ENCODE measurements at places on chromosomes 7 and 10. TPM values are rescaled to one million over a fixed set of nuclear protein-coding genes. Genes with fewer than 3 reads are reported as not detected.

GRCh38 chr10:114239994-114240345 lies 916 bp downstream of the VWA2 start:
- no peak overlapping the region for H3K27ac ChIP-seq
- no peak overlapping the region for H3K4me3 ChIP-seq
- no peaks in the 10 kb centered on the region for H3K36me3 ChIP-seq
- DNase-seq, result no peak
- H3K27me3 ChIP-seq, result peaks cover 31% of the 10 kb centered on the region

GRCh38 chr10:18085855-18086254 lies 54.4 kb upstream of the CACNB2 start:
- no peak overlapping the region for H3K4me3 ChIP-seq
- no peaks in the 10 kb centered on the region for H3K27me3 ChIP-seq
- no peaks in the 10 kb centered on the region for H3K36me3 ChIP-seq
- H3K27ac ChIP-seq, result no peak overlapping the region
- no peak for DNase-seq
- H3K4me1 ChIP-seq, result no peaks in the 10 kb centered on the region

The PRTFDC1 gene
- 7.5 TPM for total RNA-seq

- H3K27ac ChIP-seq, result no peak overlapping the region
- peaks cover 75% of the 10 kb centered on the region for H3K4me1 ChIP-seq
- DNase-seq, result no peak
Measured at GRCh38 chr10:103616705-103617601, 123.4 kb downstream of the NEURL1 start.

DNA sequence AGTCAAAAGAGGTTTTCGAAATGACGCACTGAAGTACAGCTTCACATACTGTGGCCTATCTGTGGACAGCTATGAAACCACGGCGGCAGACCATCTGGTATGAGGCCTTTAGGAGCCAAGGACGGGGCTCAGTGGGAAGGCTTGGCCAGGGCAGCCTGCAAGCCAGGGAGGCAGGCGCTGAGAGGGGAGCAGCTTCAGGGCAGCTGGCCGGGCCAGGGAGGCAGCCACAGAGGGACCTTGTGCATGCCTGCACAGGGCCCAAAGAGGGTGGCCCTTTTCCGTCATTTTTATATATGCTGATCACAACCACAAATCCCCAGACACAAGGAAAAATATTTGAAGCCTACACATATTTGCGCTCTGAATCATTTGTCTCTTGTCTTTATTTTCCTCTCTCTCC lies 13.5 kb downstream of the CALD1 start:
- DNase-seq, result no peak
- H3K27ac ChIP-seq, result no peak overlapping the region
- peaks cover 2% of the 10 kb centered on the region for H3K27me3 ChIP-seq
- H3K4me3 ChIP-seq, result no peak overlapping the region
- H3K36me3 ChIP-seq, result no peaks in the 10 kb centered on the region

GRCh38 chr7:148567524-148567923 lies 23.0 kb upstream of the C7orf33 start:
- no peak overlapping the region for H3K27ac ChIP-seq
- no peaks in the 10 kb centered on the region for H3K27me3 ChIP-seq
- H3K4me3 ChIP-seq, result no peak overlapping the region
- no peaks in the 10 kb centered on the region for H3K4me1 ChIP-seq
- DNase-seq, result no peak

- peaks cover 4% of the 10 kb centered on the region for H3K27me3 ChIP-seq
- no peaks in the 10 kb centered on the region for H3K36me3 ChIP-seq
- no peak for DNase-seq
- no peak overlapping the region for H3K4me3 ChIP-seq
- H3K27ac ChIP-seq, result no peak overlapping the region
- no peaks in the 10 kb centered on the region for H3K4me1 ChIP-seq
Measured at GRCh38 chr10:43938810-43939209, 290.1 kb upstream of the ZNF32 start.

GRCh38 chr10:76341740-76342139 lies 910.3 kb downstream of the LRMDA start:
- DNase-seq, result no peak
- no peak overlapping the region for H3K27ac ChIP-seq
- no peaks in the 10 kb centered on the region for H3K4me1 ChIP-seq
- no peaks in the 10 kb centered on the region for H3K27me3 ChIP-seq
- H3K4me3 ChIP-seq, result no peak overlapping the region

DNA sequence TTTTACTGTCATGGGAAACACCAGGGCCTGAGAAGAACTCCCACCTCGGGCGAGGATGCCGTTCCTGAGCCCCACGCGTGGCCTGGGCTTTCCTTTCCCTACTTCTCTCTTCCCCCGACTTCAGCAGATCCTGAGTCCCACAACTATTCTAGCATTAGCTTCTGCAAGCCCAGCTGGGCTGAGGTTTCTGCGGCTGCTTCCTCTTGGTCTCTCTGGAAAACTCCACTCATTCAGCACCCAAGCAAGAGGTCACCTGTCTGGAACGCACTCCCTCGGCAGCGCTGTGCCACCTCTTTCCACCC lies 761 bp upstream of the DOCK1 start:
- H3K27ac ChIP-seq, result no peak overlapping the region
- H3K36me3 ChIP-seq, result no peaks in the 10 kb centered on the region
- no peaks in the 10 kb centered on the region for H3K27me3 ChIP-seq
- H3K4me3 ChIP-seq, result no peak overlapping the region

The FLNC gene
- 148 TPM for total RNA-seq

DNA sequence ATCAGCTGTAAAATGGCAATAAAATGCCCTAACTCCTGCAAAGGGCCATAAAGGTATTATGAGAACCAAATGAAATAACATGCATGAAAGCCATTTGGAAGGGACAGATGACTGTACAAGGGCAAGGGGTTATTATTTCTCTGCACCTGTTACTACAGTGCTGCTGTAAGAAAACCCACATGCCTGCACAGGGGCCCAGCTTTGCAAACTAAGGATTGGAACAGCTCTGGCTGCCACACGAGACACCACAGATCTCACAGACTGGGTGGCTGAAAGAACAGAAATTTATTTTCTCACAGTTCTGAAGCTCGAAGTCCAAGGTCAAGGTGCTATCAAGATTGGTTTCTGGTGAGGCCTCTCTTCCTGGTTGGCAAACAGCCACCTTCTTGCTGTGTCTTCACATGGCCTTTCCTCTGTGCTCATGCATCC lies 409.0 kb upstream of the NRP1 start:
- no peak overlapping the region for H3K27ac ChIP-seq
- no peaks in the 10 kb centered on the region for H3K27me3 ChIP-seq
- H3K4me1 ChIP-seq, result no peaks in the 10 kb centered on the region
- no peaks in the 10 kb centered on the region for H3K36me3 ChIP-seq

The IDI2 gene
- total RNA-seq, result not detected

DNA sequence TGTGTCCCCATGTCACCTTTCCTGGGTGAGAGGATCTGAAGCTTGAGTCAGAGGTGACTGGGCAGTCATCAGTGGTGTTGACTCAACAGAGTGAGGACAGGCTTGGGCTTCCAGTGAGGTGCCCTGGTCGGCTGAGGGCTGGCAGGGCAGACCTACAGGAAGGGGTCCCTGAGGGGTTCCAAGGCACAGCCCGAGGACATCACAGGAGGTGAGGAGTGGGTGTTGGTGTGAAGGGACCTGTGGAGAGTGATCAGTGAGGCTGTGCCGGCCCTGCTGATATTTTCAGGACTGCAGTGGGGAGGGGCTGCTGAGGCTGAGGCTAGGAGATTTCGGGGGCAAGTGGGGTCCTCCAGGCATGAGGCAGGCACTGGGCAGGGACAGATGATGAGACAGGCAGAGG lies 545.5 kb downstream of the TCERG1L start:
- H3K27ac ChIP-seq, result no peak overlapping the region
- no peak overlapping the region for H3K4me3 ChIP-seq
- no peaks in the 10 kb centered on the region for H3K27me3 ChIP-seq
- no peaks in the 10 kb centered on the region for H3K4me1 ChIP-seq
- H3K36me3 ChIP-seq, result no peaks in the 10 kb centered on the region
- DNase-seq, result no peak

GRCh38 chr7:86980223-86980622 lies 79.2 kb downstream of the ELAPOR2 start:
- H3K27me3 ChIP-seq, result no peaks in the 10 kb centered on the region
- H3K4me3 ChIP-seq, result no peak overlapping the region
- no peaks in the 10 kb centered on the region for H3K36me3 ChIP-seq
- no peak overlapping the region for H3K27ac ChIP-seq
- DNase-seq, result no peak

DNA sequence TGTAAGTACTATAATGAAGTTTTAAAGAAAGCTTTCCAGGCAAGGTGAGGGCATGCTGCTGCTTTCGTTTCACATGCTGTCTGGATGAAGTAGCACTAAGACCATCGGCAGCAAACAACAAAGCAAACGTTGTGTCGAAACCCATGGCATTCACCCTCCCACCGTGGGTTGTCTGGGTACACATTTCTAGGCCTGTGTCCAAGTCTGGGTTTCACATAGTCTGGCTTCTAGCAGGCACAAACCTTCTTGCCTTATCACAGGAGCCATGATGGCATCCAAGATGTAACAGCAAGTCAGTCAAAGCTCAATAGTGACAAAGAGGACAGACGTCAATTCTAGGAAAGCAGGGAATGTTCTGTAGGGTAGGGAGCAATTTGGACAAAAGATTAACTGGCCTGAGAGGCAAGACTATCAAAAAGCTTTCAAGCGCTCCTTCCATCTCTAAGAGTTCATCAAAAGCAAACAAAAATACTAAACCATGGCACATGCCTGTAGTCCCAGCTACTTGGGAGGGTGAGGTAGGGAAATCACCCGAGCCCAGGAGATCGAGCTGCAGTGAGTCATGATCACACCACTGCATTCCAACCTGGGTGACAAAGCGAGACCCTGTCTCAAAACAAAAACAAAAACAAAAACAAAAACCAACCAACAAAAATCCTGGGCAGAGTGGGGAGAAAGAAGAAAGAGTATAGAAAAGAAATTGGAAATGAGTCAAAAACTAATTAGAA lies 42.7 kb downstream of the PAXIP1 start:
- no peak for DNase-seq
- peaks cover 97% of the 10 kb centered on the region for H3K36me3 ChIP-seq
- no peaks in the 10 kb centered on the region for H3K27me3 ChIP-seq

The DHTKD1 gene
- 9.3 TPM for total RNA-seq

GRCh38 chr10:96570983-96571964 lies 15.5 kb downstream of the TM9SF3 start:
- DNase-seq, result no peak
- H3K36me3 ChIP-seq, result peaks cover 47% of the 10 kb centered on the region
- H3K27me3 ChIP-seq, result no peaks in the 10 kb centered on the region
- H3K4me1 ChIP-seq, result no peaks in the 10 kb centered on the region
- no peak overlapping the region for H3K4me3 ChIP-seq

The NUTM2E gene
- total RNA-seq, result 0.20 TPM
